Activated T-helper 9 cell treated with anti-CD3 and anti-CD28 coated beads, Interleukin-2, amount 50 U/mL, for 16 hours (primary cell): ENCODE measurements at places on chromosomes 3 and 15.

DNA sequence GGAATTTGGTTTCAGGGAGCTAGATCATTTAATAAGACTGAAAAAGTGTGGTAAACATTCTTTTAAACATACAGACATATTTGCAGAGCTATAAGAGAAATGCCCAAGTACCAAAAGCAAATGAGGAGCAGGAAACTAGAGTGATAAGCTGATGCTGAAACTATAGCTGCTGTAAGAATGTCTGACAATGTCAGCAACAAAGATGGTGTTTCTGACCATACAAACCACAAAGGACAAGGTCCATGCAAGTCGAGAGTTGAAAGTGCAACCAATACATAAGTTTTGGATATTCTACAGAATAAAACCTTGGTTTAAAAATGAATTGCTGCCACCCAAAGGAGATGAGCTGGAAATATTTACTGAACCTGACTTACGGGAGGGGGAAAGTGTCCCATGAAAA, 610.2 kb downstream of the TBL1XR1 start:
- no peak for DNase-seq

GRCh38 chr3:65669163-65669875, 369.4 kb downstream of the MAGI1 start:
- no peak for DNase-seq

- no peak for DNase-seq
Observed at GRCh38 chr15:80609512-80609946, 85.6 kb upstream of the ABHD17C start.

- no peak for DNase-seq
Observed at GRCh38 chr15:49830391-49830790, 209.5 kb downstream of the DTWD1 start.

DNA sequence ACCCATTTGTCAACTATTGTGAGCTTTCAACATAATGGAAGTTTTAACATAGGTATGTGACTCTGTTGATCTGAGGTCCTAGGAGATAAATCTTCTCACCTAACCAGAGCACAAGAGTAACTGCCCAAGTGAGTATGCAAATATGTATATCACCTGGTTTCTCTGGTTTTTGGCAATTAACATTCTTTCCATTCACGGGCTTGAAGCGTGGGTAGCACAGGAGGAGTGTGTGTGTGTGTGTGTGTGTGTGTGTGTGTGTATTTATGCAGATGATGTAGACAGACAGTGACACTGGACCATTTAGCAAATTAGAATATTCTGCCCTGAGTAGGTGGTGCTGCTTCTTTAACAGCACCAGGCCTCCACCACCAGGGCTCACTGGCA, 15.0 kb downstream of the EPHB1 start:
- no peak for DNase-seq

DNA sequence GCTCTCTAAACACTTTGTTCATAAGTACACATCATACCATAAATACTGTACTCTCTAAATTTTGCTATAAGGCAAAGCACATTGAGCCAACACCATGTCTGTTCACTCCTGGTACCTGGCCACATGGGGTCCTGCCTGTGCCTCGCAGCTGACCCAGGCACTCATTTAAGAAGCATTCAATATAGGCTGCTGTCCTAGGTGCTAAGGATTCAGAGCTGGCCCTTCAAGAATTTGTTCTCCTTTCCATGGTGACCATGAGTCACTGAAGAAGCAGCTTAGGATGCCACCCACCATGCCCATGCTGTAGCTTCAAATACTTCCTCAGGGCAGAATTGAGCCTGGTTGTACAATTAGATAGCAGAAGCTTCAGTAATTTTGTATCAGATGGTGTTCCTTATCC, 119.2 kb upstream of the ZBED2 start:
- no peak for DNase-seq

GRCh38 chr3:191336833-191337232, 6.5 kb upstream of the UTS2B start:
- DNase-seq, result no peak

DNA sequence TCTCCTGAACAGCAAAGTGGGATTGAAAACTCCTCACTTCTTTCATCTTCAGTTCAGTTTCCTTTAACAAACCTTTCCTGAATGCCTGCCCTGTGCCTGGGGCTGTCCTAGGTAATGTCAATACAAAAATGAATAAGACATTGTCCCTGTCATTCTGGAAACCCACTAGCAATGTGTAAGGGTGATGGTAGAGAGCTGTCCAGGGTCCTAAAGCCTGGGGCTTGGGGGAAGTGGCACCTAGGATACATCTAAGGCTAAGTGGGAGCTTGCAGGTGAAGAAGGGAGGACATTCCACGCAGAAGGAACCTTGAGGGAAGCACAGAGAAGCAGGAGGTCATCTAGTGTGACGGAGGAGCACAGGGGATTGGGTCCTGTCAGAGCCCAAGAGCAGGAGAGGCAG, 212.7 kb upstream of the PPP2R3A start:
- no peak for DNase-seq

DNA sequence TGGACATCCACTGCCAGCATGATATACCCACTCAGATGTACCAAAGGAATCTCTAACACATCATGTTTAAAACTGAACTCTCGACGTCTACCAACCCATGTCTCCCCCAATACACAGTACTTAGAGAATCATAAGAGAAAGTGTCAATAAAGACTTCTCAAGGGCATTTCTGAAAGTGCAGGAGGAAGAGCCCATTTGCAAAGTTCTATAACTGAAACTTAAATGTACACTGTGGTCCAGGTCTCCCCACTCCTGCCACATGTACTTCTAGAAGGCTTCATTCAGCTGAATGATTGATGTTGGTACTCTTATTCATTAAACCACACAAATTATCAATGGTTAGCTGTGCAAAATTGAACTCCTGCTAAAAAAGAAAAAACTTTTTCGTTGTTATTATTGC, 31.8 kb downstream of the HERC1 start:
- no peak for DNase-seq

GRCh38 chr3:23258110-23258509, 55.0 kb downstream of the UBE2E2 start:
- no peak for DNase-seq

GRCh38 chr15:91294795-91295194, 194.7 kb downstream of the SV2B start:
- DNase-seq, result no peak

DNA sequence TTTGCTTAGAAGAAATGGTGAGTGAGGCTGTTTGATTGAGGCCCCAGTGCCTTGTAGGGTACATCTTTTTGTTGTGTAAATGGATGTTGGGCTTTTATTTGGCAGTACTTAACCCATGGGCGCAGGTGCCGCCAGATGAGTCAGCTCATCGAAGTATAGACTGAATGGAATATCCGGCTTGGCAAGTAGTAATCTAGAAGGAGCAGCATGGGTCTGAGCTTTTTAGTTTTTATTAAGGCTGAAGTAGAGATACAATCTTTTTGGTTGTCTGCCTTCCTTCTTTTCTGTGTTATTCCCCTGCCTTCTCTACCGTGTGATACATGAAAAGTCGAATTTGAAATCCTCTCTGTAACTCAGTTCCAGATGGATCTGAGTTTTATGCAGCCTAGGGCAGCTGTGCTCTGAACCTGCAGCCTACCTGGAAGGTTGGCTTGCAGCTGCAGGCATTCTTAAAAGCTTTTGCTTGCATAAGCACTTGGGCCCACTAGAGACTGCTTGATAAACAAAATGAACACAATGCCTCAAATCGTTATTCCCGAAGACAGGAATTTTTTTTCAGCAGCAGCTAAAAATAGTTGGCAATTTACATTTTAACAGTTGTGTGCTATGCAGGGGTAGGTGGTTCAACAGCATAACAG, 177.5 kb upstream of the CGNL1 start:
- DNase-seq, result no peak
